ENCODE measurements at places on chromosomes 5 and 9.

GRCh38 chr9:37836386-37836785 is 35.8 kb downstream of the DCAF10 start:
- no peak for ATAC-seq

GRCh38 chr5:122607818-122608217 is 167.1 kb upstream of the SNX2 start:
- no peak for ATAC-seq

- ATAC-seq = no peak
Observed at GRCh38 chr5:31632460-31632859, 6.5 kb upstream of the PDZD2 start.

DNA sequence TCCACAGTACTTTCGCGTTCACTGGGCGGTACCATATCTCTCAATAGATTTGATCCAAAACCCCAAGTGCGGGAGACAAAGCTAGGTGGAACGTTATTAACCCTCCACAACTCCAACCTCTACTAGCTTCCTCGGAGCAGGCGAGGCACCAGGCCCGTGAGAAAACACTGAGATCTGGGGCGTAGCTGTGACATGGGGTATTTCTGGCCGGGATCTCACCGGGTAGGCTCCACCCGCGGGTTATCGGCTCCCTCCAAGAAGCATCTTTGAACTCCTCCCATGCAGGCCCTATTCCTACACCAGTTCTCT is 350 bp upstream of the SLC25A46 start:
- peak; percentile 80 for ATAC-seq

- no peak for ATAC-seq
Observed at GRCh38 chr9:34588671-34589635, 571 bp downstream of the CNTFR start.

DNA sequence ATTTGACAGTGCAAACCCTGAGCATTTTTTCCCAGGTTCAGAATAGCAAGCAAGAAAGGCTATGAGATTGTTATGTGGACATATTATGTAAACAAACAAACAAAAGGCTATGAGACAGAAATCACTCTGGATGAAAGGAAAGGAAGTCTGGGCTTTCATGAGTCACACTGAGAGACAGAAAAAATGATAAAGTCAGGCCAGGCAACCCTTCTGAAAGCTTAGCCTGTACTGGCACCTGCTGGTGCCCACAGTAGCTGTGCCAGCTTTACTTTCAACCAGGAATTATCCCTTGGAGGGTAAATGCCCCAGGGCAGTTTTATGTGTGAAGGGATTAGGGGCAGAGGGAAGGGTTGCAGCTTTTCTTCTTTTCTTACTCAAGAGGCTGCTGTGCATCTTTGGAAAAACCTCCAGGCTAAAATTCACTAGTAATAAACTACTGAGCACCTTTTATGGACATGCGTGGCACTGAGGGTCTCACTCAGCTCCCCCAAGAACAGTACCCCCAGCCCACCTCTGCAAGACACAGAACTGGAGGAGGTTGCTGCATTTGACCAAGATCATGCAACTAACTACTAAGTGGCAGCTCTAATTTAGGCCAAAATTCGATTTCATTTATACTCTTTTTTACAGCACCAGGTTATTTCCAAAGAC is 41.7 kb downstream of the ACTL7B start:
- ATAC-seq = no peak

Data from stimulated activated memory B cell treated with anti-CD40 and anti-IgM and Interleukin-4, amounts not matched to agents 10 μg/mL and 1 μg/mL and 100 μg/mL, for 72 hours (primary cell).